ENCODE measurements at places on chromosomes 6 and 20.

DNA sequence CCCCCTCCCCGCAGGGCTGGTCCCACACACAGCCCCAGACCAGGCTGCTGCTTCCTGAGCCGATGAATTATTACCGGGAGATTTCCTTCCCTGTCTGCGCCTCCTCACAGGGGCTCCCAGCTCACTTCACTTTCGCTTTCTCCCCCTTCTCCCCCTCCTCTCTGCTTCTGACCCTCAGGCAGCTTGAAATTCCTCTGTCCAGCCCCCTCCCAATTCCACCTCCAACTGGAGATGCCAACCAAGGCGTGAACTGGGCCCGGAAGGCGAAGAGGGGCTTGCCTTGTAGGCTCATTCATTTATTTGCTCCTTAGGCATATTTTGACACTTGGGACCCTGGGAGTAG lies 1.7 kb upstream of the TCF15 start:
- no peak for DNase-seq

DNA sequence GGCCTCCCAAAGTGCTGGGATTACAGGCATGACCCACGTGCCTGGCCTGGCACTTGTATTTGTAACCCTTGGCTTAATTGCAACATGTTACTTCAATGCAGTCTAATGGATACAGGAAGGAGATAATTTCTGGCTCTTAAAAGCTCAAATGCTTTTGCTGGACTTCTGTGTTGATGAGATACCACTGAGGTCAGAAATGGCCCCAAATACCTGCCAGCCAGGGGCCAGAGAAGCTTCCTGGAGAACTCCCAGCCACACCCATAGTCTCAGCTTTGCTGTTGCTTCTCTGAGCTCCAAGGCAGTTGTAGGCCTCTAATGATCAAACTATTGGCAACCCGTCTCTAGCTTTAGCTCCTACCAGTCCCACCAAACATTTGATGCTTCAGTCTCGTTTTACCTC lies 14.2 kb upstream of the ZNFX1 start:
- DNase-seq = no peak

GRCh38 chr6:113184291-113184690 lies 672.9 kb upstream of the MARCKS start:
- DNase-seq = no peak

DNA sequence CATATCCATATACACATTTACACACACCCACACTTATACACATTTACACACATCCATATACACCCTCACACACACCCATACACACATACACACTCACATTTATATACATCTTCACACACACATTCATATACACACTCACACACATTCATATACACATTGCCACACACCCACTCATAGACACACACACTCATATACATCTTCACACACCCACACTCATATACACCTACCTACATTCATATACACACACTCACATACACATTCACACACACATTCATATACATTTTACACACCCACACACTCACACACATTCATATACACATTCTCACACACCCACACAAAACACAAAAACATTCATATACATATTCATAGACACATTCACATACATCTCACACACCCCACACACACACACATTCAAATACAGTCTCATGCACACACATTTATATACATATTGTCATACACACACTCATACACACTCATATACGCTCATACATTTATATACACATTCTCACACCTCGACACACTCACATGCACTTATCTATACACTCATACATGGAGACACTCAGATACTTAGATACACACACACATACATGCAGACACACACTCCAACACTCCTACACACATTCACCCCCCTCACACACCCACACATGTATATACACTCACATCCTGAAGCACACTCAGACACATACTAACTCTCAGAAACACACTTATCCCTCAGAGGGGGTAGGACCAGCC lies 82.1 kb downstream of the MRPL14 start:
- DNase-seq = no peak

DNA sequence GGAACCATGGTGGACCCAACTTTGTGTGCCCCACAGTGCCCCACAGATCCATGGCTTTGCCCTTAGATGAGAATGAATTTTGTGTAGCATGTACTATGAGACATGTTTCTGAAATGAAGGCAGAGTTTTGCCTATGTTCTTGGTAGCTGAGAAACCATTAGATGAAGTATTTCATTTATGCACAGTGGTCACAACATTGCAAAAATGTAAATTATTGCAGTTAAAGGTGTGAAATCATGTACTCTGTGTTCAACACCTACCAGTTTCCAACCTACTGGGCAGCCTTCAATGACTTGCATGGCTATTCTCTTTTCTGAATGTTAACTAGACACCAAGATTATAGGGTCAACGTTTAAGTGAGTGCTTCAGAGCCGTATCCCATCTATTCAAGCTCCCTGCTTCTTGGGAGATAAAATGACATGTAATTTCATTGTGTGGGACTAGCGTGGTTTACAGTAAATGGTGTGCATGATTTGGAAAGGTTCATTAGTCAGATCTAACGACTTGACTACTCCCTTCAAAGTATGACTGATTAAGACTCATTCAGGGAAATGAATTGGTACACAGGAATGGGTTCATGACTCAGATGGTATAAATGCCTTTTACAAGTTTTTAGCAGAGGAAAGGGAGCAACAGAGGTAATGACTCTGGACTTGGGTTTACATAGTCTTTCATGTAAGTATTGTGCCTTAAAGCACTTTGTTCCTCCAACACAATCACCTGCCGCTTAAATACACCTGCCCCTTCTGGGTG lies 106.1 kb upstream of the AKIRIN2 start:
- peak; percentile 16 for DNase-seq

GRCh38 chr6:166588691-166589336 lies 2.3 kb upstream of the RAMACL start:
- DNase-seq = peak; percentile 48

GRCh38 chr6:143213859-143214376 lies 153.2 kb downstream of the AIG1 start:
- no peak for DNase-seq

DNA sequence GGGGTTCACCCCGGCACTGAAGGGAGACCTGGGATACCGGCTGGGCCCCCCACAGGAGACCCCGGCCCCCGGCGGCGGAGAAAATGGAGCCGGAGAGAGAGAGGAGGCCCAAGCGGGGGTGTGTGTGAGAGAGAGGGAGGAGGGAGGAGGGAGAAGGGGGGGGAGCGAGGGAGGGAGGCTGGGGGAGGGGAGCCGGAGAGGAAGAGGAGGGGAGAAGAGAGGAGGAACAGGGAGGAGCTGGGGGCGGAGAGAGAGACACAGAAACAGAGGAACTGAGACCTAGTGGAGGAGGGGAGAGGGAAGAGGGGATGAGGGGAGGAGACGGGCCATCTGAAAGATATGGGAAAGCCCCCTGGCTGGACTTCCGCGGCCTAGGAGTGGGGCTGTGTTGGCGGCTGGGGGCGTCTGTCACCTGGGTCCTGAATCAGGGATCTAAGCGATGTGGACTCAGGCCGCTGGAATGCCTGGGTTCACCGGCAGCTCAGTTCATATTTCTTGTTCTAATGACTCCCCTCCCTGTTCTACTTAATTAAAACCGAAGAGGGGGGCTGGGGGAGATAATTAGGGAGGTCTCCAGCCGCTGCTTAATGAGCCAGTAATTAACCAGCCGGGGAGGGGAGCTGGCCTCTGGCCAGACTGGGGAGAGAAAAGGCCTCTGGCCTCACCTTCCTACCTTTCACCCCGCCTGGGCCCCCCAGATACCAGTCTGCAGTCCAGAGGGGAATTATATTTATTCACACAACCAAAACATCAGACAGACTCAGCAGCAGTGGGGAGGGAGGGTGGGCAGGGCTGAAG lies at the start of gene PBX2:
Gene PBX2, minus strand, starts transcription at position 149 of the 798 bp plus-strand sequence. CDS start 287 bp downstream, outside the sequence.
- peak; percentile 93 for DNase-seq

GRCh38 chr20:5088688-5089087 lies 31.1 kb downstream of the PCNA start:
- DNase-seq = no peak

GRCh38 chr6:8415280-8415679 lies 20.1 kb downstream of the SLC35B3 start:
- DNase-seq = no peak

DNA sequence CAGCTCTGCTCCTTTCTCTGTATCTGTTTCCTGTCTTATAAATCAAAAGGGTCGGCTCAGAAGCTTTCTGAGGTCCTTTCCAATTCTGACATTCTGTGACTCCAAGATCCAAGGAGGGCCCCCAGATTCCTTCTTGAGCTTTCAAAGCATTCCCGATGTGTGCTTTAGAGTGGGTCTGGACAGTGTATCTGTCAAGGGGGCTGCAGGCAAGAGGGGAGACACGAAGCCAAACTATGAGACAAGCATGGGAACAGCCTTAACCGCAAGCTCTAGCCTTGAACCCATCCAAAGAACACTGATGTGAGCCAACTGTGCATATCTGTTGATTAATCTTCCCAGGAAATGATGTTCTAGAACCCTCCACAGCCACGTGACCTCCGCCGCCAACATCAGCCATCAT lies 73.8 kb downstream of the TSHZ2 start:
- no peak for DNase-seq

- no peak for DNase-seq
Observed at GRCh38 chr6:65416621-65417020, 290.4 kb downstream of the EYS start.

GRCh38 chr20:62165762-62166399 lies 16.9 kb upstream of the MTG2 start:
- no peak for DNase-seq

- peak; percentile 33 for DNase-seq
Observed at GRCh38 chr6:110020888-110021287, 42.8 kb downstream of the GPR6 start.

DNA sequence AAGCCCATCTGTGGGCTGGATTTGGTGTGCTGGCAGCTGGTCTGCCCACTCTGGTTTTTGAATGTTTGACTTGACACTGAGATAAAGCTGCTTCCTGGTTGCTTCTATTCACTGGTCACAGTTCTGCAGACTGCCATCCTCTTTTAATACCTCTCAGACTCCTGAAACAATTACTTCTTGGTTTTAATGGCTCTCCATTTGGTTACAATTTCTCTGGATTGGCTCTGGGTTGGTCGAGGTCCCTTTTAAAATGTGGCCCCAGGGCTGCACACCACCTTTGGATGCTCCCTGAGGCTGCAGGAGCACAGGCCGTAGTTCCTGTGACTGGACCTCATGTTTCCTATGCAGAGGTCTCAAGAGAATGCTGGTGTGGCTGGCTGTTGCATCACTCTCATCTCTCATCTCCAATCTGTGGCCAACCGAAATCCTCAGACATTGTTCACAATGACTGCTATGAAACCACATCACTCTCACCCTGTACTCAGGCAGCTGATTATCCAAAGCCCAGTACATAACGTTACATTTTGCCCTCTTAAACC lies 98.5 kb downstream of the INSM1 start:
- no peak for DNase-seq

GRCh38 chr6:125547381-125547780 lies 202.1 kb upstream of the HEY2 start:
- DNase-seq = no peak

DNA sequence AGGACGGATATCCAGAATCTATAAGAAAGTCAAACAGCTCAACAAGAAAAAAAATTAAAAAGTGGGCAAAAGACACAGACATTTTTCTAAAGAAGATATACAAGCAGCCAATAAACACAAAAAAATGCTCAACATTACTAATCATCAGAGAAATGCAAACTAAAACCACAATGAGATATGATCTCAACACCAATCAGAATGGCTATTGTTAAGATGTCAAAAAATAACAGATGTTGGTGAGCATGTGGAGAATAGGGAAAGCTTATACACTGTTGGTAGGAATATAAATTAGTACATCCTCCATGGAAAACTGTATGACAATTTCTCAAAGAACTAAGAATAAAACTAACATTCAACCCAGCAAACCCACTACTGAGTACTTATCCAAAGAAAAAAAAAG lies 23.3 kb upstream of the OSTM1 start:
- DNase-seq = no peak
